ENCODE measurements at places on chromosomes 12 and 14. TPM values are rescaled to one million over a fixed set of nuclear protein-coding genes. Genes with fewer than 3 reads are reported as not detected.

DNA sequence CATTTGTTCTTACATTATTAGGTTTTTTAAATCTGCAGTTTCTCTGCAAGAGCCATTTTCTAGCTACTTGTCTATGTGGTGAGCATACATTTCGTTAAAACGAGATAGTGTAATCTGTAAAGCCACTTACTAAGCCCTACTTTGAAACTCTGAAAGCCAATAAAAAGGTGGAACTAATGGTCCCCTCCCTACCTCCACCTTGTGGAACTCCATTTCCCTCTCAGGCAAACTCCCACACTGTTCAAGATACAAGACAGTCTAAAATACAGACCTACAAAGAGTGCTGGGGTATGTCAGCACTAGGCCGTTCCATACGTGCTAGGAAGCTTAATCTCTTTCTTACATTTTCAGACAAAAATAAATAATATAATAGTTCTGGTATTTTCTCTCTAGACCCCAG lies 74.1 kb downstream of the DUSP6 start:
- H3K4me3 ChIP-seq, result no peak overlapping the region
- DNase-seq, result no peak
- no peak overlapping the region for H3K27ac ChIP-seq
- peaks cover 8% of the 10 kb centered on the region for H3K4me1 ChIP-seq
- H3K36me3 ChIP-seq, result no peaks in the 10 kb centered on the region

GRCh38 chr12:64840949-64841717 lies 16.7 kb downstream of the TBC1D30 start:
- no peak overlapping the region for H3K4me3 ChIP-seq
- H3K36me3 ChIP-seq, result no peaks in the 10 kb centered on the region
- H3K27me3 ChIP-seq, result no peaks in the 10 kb centered on the region
- no peak for DNase-seq

- no peak overlapping the region for H3K27ac ChIP-seq
- no peak overlapping the region for H3K4me3 ChIP-seq
- DNase-seq, result no peak
- H3K4me1 ChIP-seq, result no peaks in the 10 kb centered on the region
- H3K36me3 ChIP-seq, result no peaks in the 10 kb centered on the region
Observed at GRCh38 chr14:103061482-103061976, 4.2 kb upstream of the CDC42BPB start.

DNA sequence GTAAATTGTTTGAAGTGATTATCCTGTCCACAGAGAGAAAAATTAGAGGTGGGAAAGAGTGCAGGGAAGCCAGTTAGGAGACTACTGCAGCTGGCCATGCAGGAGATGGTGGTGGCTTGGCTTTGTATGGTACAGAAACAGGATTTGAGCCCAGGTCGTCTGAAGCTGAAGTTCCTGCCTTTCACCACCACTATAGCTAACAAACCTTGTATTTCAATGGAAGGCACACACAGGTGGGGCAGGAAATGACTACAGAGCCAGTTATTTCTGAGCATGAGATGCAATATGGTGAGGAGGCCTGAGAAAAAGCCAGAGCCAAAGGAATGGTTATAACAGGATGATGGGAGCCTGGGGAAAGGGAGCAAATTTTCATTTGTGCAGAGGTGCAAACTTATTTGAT lies 103.9 kb downstream of the BTG1 start:
- H3K4me3 ChIP-seq, result no peak overlapping the region
- peak overlapping the region; percentile 60 for H3K27ac ChIP-seq
- peaks cover 15% of the 10 kb centered on the region for H3K36me3 ChIP-seq

- peaks cover 29% of the 10 kb centered on the region for H3K27me3 ChIP-seq
- H3K27ac ChIP-seq, result no peak overlapping the region
- DNase-seq, result no peak
- no peaks in the 10 kb centered on the region for H3K36me3 ChIP-seq
- no peak overlapping the region for H3K4me3 ChIP-seq
- H3K4me1 ChIP-seq, result peaks cover 15% of the 10 kb centered on the region
Observed at GRCh38 chr14:94341656-94342333, 18.7 kb upstream of the SERPINA6 start.

DNA sequence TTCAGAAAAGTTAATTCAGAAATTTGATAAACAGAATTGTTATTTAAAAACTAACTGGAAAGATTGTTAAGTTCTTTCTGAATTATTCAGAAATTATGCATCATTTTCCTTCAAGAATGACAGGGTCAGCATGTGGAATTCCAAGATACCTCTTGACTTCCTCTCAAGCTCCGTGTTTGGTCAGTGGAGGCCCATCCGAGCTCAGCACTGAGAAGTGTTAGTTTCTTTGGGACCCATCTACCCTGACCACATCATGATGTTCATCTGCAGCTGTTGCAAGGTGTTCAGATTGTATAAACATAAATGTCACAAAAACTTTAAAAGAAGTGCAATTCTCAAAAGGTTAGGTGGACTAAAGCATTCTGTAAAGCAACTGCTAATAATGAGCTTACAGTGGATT lies 33.7 kb downstream of the MDM2 start:
- DNase-seq, result no peak
- H3K4me3 ChIP-seq, result no peak overlapping the region
- no peaks in the 10 kb centered on the region for H3K4me1 ChIP-seq
- H3K27ac ChIP-seq, result no peak overlapping the region
- H3K27me3 ChIP-seq, result no peaks in the 10 kb centered on the region
- peaks cover 53% of the 10 kb centered on the region for H3K36me3 ChIP-seq

DNA sequence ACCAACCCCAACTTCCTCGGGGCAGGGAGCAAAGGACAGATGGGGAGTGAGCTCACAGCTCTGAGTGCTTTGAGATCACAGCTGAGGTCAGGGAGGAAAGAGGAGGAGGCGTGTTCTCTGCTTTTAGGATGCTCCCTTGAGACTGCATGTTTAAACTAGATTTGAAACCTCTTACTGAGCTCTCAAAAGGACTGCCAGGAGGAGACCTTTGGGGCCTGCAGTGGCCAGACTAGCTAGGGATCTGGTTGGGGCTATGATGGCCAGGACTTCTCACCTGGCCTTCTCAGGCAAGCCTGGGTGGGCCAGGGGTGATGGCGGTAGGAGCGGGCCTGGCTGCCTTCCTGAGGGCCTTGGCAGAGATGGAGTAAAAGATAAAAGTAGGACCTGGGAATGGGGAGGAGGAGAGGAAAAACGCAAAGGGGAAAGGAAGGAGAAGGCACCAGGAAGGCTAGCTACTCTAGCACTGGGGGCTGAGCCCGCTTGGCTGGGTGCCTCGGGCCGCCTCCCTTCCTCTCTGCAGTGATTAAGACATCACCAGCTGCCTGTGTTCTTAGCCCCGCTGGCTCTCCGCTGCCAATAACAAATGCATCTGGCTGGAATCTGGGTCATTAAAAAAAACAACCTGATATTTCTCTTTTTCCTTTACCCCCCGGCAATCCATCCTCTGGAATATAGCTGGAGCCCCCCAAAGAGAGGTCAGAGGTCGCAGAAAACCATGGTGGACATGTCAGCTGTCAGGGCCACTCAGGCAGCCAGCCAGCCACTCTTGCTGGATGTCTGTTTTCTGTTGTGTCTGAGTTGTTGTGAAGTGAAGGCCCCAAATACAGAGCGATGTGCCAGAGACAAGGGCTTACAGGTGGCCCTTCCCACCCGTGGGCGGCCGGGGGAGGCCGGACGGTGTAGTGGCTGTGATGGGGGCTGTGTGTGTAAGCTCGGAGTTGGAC lies 141.3 kb downstream of the TSPAN9 start:
- H3K27ac ChIP-seq, result no peak overlapping the region
- no peak for DNase-seq
- H3K27me3 ChIP-seq, result peaks cover 1% of the 10 kb centered on the region
- no peaks in the 10 kb centered on the region for H3K4me1 ChIP-seq
- no peaks in the 10 kb centered on the region for H3K36me3 ChIP-seq

- DNase-seq, result no peak
- peaks cover 39% of the 10 kb centered on the region for H3K36me3 ChIP-seq
- peaks cover 28% of the 10 kb centered on the region for H3K4me1 ChIP-seq
- no peak overlapping the region for H3K27ac ChIP-seq
Observed at GRCh38 chr12:96225044-96225855, 31.1 kb downstream of the ELK3 start.

DNA sequence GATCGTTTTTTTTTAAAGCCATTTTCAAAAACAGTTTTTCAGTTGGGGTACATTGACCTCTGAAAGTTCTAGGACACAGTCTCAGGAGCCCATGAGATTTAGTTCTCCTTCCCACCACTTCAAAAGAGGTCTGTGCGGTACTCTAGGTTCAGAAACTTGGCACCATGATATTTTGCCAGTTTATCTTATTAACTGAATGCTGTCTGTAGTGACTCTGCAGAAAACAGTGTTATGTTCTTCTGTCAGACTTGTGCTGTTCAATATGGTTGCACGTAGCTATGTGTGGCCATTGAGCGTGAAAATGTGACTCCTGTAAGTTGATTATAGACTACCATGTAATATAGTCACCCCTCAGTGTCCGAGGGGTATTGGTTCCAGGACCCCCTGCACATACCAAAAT lies 35.9 kb downstream of the CRADD start:
- DNase-seq, result no peak
- H3K27ac ChIP-seq, result no peak overlapping the region
- no peaks in the 10 kb centered on the region for H3K27me3 ChIP-seq
- H3K4me3 ChIP-seq, result no peak overlapping the region
- H3K36me3 ChIP-seq, result peaks cover 21% of the 10 kb centered on the region

DNA sequence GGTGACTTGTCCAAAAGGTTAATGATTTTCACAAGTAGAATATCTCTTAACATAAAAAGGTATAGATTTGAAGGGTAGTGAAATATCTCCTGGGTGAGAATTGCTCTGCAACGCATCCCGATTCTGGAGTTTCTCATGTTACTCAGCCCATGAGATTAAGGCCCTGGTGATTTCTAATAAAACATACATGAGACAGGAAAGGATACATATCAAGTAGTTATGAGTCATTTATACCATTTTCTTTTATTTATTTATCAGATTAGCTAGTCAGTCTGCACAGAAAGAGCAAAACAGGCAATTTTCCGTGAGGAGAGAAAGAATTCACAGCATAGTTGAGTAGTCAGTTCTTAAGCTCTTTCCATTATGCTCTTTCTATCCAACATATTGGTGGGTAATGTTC lies 535.6 kb upstream of the ATP2B1 start:
- H3K4me1 ChIP-seq, result no peaks in the 10 kb centered on the region
- H3K36me3 ChIP-seq, result no peaks in the 10 kb centered on the region
- H3K27ac ChIP-seq, result no peak overlapping the region
- no peak for DNase-seq
- H3K27me3 ChIP-seq, result peaks cover 8% of the 10 kb centered on the region

GRCh38 chr12:92554158-92555073 lies 148.4 kb upstream of the PLEKHG7 start:
- peak overlapping the region; percentile 65 for H3K27ac ChIP-seq
- no peak overlapping the region for H3K4me3 ChIP-seq
- peaks cover 12% of the 10 kb centered on the region for H3K36me3 ChIP-seq
- DNase-seq, result no peak
- no peaks in the 10 kb centered on the region for H3K27me3 ChIP-seq

GRCh38 chr12:116735084-116735483 lies 2.8 kb downstream of the SPRING1 start:
- peaks cover 19% of the 10 kb centered on the region for H3K36me3 ChIP-seq
- no peak for DNase-seq
- peaks cover 31% of the 10 kb centered on the region for H3K4me1 ChIP-seq
- H3K27me3 ChIP-seq, result no peaks in the 10 kb centered on the region
- H3K27ac ChIP-seq, result no peak overlapping the region
- no peak overlapping the region for H3K4me3 ChIP-seq

DNA sequence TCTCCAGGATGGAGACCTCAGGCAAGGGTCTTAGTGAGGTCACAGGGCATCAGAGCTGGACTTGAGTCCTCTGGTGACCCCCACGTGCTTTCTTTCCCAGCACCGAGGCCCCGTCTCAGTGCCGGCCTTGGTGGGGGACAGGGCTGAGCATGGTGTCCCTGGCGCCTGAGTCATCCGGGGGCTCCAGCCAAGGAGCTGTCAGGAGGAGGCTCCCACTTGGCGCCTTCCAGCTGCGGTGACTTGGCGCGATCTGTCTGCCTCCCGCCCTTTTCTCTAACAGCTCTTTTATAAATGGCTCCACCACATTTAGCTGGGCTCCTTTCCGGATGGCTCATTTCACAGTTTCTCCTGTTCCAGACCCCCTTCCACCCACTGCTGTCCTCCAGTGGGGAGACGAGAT lies 60.4 kb downstream of the PRMT8 start:
- H3K27ac ChIP-seq, result no peak overlapping the region
- DNase-seq, result no peak
- peaks cover 6% of the 10 kb centered on the region for H3K27me3 ChIP-seq
- no peak overlapping the region for H3K4me3 ChIP-seq
- no peaks in the 10 kb centered on the region for H3K36me3 ChIP-seq

GRCh38 chr12:22467190-22467589 lies 77.2 kb downstream of the C2CD5 start:
- H3K27ac ChIP-seq, result no peak overlapping the region
- no peak for DNase-seq
- no peak overlapping the region for H3K4me3 ChIP-seq
- H3K27me3 ChIP-seq, result no peaks in the 10 kb centered on the region
- peaks cover 13% of the 10 kb centered on the region for H3K36me3 ChIP-seq
- peaks cover 4% of the 10 kb centered on the region for H3K4me1 ChIP-seq

DNA sequence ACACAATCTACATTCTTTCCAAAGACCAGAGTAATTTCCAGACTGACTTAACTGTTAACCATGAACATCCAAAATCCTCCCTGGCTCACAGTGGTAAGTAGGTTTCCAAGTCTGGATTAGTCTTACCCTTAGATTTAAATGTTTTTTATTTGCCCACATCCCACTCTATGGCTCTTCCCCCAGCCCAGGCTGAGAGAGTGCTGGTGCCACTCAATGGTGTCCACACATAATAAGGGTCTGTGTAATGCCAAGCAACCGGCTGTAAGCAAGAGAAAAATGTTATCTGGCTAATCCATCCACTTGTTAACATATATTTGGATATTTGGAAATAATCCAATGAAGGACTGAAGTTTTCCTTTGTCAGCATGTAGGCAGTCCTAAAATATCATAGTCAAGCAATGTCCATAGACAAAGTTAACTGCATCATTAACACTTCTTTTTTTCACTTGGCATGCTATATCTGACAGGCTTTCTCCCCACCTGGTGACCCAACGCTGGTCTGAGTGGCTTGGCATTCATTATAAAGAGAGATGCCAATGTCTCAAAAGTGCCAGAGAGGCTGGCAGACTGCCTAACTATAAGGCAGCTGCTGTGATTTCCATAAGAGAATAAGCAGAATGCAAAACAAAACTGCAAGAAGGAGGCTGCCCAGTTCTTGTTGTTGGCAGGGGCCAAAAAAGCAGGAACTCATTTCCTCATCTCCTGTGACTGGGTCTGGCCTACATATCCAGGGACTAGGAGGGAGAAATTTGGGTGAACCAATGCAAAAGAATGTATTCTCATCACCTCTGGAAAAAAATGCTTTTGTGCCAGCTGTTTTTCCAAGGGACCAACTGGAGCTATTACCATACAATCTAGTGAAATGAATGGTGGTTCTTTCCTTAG lies 13.9 kb upstream of the HOXC13 start:
- H3K4me1 ChIP-seq, result no peaks in the 10 kb centered on the region
- no peak overlapping the region for H3K4me3 ChIP-seq
- no peak overlapping the region for H3K27ac ChIP-seq
- peaks cover 72% of the 10 kb centered on the region for H3K27me3 ChIP-seq
- no peak for DNase-seq

MAP1LC3B2 gene
- total RNA-seq, result 1.9 TPM

RNF212B gene
- not detected for total RNA-seq

GPR132 gene
- 16.4 TPM for total RNA-seq

FZD10 gene
- total RNA-seq, result not detected
